ENCODE measurements at places on chromosomes 13 and 19.

DNA sequence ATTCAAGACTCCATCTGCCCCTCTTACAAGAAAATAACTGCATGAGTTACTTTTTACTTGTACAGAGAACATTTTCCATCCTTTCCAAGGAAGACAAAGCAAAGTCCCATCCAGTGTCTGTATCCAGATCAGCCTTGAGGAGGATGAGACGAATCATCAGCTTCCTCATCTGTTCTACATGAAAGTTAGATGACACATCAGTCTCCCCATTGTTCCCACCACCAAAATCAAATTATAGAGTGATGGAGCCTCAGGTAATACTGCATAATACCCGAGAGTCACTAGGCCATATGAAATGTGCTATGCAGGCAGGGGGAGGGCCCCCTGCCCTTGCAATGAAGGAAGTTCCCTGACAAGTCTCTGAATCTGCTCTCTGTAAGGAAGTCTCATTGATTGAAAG is 1244.6 kb upstream of the SLC10A2 start:
- DNase-seq, result no peak

- DNase-seq, result no peak
Observed at GRCh38 chr13:109743706-109744453, 42.5 kb downstream of the IRS2 start.

DNA sequence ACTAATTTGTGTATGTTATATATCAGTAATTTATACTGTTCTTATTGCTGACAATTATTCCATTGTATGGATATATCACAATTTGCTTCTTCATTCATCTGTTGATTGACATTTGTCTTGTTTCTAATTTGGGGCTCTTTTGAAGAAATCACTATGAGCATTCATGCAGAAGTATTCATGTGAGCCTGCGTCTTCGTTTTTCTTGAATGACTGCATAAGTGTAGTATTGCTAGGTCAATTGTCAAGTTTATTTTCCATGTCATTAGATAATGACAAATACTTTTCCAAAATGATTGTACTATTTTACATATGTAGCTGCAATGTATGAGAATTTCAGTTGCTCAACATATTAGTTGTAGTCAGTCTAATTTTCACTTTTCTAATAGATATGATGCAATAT is 1796.9 kb downstream of the SLITRK5 start:
- DNase-seq, result no peak

- no peak for DNase-seq
Observed at GRCh38 chr19:42204664-42205063, 12.8 kb downstream of the DEDD2 start.

DNA sequence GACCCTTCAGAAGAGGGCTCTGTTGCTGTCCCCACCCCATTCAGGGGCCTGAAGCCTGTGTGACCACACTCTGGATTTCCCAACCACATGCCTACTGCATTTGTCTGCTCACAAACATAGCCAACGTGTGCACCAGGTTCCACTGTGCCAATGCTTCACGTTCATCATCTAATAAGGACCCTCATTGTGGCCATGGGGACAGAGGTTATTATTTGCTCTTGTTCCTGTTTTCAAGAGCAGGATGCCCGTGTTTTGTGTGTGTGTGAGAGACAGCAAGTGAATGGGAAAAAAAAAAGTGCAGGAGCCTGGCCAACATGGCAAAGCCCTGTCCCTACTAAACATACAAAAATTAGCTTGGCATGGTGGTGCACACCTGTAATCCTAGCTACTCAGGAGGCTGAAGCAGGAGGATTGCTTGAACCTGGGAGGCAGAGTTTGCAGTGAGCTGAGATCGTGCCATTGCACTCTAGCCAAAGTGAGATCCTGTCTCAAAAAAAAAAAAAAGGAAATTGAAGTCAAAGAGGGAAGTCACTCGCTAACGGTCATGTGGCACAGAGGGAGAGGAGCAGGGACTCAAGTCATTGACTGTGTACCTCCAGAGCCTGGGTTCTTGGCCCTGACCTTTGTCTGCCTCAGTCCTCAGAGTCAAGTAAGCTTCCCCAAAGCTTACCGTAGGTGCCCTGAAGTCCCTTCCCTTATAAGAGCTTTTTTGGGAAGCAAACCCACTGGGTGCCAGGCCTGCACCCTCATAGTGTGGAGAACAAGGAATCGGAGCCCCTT is 6.9 kb downstream of the B3GNT8 start:
- no peak for DNase-seq

DNA sequence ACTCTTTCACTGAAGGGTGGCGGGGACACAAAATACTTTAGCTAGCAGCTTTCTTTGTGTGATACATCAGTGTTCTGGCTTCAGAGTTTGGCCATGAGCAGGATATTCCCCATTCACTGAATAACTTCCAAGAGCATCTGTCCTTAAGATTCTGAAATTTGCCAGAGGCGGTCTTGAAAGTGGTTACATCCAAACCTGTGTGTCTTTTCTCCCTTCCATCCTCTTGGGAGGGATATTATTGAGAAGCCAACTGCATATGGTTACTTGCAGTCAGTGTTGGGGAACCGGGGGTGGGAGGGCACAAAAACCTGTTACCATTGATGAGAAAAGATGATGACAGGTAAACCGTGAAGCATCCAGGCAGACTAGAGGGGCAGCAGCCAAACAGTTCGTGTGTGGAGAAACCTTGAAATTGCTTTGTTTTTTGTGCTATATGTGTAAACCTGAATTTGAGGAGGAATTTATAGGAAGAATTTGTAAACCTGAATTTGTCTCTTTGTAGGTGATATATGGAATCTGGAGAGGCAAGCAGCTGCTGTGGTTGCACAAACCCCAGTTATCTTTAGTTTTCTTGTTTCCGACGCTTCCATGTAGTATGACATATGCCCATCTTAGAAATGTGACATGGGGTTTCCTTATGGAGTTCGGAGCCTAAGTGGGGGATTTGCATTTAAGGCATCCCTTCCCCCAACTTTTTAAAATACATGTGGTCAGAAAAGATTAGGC is 104.8 kb downstream of the WDFY2 start:
- no peak for DNase-seq

- DNase-seq, result no peak
Observed at GRCh38 chr19:48102870-48103751, 7.5 kb downstream of the PLA2G4C start.

Measured in GM12892 (cell line).